ENCODE measurements at places on chromosomes 6 and 20.

DNA sequence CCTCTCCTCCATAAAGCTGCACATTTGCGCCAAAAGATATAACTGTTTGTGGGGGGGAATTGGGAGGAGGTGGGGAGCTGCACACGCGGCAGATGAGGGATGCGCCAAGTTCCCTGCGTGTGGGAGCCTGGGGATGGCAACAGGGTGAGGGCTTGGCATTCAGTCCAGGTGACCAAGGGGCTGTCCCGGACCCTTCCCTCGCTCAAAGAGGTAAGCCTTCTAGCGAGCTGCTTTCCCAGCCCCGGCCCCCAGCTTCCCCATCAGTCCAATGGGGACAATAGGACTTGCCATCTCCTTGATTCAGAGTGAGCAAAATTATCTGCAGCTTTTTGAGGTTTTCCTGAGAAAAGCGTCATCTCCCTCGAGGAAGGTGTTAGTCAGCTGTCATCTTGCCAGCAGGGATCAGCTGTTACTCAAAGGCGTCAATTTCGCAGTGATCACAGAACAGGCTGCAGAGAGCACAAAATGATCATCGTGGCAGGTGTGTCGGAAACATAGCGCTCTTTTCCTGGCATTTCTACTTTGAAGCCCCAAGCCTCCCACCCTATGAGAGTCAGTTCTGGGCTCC lies 21.3 kb downstream of the ZNF831 start:
- no peak for DNase-seq

GRCh38 chr6:152356662-152357061 lies 280.5 kb downstream of the SYNE1 start:
- DNase-seq: peak; percentile 64

GRCh38 chr6:24145690-24146131 lies 19.7 kb downstream of the NRSN1 start:
- no peak for DNase-seq

GRCh38 chr6:147278891-147279290 lies 74.7 kb downstream of the STXBP5 start:
- no peak for DNase-seq
